ENCODE measurements at places on chromosomes 16 and 17.
A peak's percentile ranks its signal among the peaks of the same experiment; 100 is the strongest.

GRCh38 chr17:82358465-82359350, at the start of gene TEX19:
Gene TEX19, plus strand, starts transcription at chr17:82359247. Its CDS starts 2,904 bp downstream, at chr17:82362151.
- no peak for ATAC-seq

GRCh38 chr16:69166221-69166833, 20.6 kb upstream of the SNTB2 start:
- no peak for ATAC-seq

DNA sequence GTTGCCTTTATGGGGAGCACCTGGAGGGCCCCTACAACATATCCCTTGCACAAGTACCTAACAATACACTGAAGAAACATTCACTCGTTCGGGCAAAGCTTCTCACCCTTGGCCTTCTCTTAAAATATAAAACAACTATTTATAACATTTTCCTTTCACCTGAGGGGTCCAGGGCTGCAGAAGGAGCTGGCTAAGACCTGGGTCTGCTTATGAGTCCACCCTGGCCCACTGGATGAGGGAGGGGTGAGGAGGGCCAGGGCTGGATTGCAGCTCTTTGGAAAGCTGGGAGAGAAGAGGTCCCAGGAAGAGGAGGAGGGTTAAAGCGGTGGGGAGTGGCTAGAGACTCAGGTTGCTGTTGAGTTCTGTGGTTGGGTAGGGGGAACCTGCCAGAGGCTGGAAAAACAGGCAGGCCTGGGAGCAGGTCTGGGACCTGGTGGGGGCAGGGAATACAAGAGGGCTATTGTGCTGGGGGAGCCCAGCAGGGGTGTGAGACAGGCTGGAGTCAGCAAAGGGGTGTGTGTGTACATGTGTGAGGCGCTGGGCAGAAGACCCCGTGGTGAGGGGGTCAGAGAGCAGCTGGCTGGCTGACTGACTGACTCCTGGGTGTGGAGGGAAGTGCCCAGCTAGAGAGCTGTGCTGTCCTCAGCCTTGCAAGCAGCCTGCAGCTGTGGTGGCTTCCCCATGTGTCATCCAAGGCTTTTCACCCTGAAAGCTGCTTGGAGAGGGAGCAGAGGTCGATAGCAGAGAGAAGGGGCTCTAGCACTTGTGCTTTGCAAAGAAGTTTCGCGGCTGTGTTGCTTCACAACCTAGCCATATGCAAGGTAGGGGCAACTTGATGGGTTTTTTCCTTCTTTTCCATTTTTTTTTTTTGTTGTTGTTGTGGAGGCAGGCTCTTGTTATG, 10.2 kb upstream of the MRC2 start:
- no peak for ATAC-seq

GRCh38 chr17:21272881-21273792, 11.4 kb upstream of the MAP2K3 start:
- ATAC-seq: no peak

DNA sequence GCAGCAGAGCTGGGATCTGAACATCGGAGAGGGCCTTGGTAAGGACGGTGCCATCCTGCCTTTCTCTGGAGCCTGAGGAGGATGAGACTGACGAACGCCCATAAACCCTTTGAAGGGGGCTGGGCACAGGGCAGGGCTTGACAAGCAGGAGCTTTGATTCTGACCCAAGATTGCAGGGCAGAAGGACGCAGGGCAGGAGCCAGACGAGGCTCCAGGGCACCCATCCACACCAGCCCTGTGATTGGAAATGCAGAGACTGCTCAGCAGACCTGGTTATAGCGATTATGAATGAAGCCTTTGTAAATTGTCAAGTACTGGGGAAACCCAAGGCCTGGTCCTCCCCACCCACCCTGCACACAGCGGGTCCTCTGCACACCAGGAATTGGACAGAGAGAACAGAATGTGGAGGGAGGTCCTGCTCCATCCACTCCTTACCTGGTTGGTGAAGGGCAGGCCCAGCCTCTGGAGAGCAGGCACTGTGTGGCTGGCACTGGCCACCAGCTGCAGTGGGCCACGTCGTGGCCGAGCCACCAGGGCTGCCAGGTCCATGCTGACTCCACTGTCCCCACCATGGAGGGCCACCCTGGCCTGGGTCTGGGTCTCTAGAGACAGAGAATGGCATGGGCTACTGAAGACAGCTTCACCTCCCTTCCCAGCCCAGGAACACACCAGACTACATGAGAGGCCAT, 68.8 kb downstream of the RMI2 start:
- ATAC-seq: no peak

GRCh38 chr17:28505986-28506665, at the start of gene FOXN1:
Gene FOXN1, plus strand, starts transcription at chr17:28506348. Its CDS starts 17,622 bp downstream, at chr17:28523970.
- no peak for ATAC-seq

DNA sequence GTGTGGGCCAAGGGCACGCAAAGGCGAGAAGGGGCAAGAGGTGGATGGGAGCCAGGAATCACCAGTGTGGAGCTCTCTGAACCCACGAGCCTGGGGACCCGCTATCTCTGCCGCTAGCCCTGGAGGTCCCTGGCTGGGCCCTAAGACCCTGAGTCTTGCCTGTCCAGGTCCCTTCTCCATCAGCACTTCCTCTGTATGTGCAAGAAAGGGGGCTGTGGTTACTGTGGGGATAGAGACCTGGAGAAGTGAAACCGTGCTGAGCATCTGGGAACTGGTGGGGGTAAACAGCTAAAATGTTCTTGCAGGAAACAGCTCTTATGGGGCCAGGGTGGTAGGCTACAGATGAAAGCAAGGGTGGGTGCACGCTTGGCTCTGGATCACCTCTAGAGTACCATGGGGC, 3.1 kb downstream of the SPNS3 start:
- no peak for ATAC-seq

DNA sequence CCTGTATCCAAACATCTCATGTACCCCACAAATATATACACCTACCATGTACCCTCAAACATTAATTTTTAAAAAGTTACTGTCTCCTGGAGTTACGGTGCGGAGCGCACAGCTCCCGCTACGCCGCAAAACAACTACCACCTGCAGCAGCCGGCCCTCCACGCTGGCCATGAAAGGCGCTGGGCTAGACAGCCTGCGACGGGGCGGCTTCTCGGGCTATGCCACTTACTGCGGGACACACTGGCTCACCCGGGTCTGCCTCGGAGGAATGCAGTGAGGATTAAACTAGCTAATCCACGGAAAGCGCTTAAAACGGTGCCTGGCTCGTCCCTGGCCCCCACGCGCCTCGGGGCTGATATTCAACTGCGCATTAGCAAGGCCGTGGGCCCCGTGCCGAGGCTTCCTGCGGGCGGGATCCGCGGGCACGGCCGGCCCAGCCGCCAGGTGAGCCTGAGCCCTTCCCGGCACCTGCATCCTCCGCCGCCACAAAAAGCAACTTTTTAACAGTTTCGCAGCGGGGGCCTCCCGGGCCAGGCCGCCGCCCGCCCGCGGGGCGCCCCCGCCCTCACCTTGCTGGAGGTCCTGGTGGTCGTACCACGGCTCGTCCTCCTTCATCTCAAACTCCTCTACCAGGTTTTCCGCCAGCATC, 633 bp downstream of the CDR2 start:
- no peak for ATAC-seq

GRCh38 chr17:65987988-65988387, 203.9 kb downstream of the CEP112 start:
- no peak for ATAC-seq

DNA sequence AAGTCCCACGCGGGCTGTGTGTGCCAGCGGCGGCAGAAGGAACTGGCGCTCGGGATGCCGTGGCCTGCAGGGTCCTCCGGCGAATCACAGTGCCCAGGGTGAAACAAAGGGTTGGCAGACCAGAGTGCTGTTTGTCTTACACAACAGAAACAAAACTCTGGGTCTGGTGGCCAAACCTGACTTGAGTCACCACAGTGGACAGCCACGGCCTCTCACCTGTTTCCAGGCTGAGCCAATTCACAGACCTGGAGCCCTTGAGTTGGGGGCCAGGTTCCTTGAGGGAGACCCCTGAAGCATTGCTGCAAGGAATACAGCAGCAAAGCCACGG, 2.1 kb upstream of the CHMP6 start:
- ATAC-seq: no peak

- no peak for ATAC-seq
Measured at GRCh38 chr16:84687715-84688114, 12.1 kb upstream of the USP10 start.

DNA sequence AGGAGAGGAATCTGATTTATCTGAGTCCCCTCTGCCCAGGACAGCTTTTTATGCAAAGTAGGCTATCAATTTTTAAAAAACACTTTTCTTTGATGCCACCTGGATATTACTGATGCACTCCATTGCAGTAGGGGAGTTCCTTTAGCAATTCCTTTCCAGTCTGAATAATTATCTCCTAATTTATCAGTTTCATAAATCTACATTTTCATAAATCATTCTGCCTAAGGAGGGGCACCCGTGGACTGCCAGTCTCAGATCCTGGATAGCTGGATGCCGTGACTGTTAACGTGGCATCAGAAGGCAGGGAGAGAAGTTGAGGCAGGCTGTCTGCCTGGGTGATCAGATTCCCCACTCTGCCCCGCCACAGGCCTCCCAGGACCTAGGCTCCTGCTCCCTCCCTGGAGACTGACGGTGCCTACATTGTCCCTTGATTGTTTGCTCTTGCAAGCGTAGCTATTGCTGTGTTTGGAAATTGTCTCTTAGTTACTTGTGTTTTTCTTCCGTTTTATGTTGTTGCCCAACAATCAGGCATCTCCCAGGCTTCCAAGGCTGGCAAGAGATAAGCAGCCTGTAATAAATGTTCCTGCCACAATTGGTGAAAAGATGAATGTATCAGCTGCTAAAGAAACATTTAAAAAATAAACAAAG, 75.2 kb downstream of the KATNIP start:
- peak; percentile 25 for ATAC-seq

DNA sequence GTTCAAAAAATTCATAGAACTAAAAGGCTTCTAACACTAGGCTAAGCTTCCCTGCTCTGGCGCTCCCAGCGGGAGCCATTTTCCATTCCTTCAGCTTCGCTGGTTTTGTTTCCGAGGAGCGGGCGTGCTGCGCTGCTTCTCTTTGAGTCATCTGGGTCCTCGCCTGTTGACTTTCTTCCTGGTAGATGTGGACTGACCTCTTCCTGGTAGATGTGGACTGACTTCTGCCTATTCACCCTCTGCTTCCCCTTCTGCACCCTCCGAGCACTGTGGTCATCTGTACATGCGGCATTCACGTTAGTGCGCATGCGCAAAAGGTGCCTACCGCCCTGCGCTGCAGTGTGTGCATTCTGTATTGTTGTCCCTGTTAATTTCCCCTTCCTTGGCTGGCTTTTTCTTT, 40.8 kb upstream of the SEC14L1 start:
- peak; percentile 61 for ATAC-seq

DNA sequence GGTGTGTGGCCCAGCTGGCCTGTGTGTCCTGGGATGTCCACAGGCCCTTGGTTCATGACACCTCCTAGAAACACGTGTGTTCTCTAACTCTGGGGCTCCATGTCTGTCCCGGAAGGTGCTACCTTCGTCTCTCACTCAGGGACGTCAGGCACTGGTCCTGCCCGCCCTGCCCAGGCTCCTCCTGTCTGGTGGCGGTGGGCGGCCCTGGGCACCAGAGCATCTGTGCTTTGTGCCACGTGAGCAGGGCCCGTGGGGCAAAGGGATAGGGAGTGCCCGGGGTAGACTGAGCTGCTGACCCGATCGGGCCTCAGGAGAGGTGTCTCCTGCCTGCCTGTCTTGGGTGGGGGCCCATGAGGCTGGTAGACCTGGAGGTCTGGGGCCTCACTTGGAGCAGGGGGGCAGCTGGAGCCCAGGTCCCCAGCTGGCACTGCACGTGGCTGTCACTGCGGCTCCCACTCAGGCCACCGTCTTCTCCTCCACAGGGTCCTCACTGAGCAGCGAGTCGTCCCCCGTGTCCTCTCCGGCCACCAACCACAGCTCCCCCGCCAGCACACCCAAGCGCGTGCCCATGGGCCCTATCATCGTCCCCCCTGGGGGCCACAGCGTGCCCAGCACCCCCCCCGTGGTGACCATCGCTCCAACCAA, 35.1 kb downstream of the GSE1 start:
- no peak for ATAC-seq

DNA sequence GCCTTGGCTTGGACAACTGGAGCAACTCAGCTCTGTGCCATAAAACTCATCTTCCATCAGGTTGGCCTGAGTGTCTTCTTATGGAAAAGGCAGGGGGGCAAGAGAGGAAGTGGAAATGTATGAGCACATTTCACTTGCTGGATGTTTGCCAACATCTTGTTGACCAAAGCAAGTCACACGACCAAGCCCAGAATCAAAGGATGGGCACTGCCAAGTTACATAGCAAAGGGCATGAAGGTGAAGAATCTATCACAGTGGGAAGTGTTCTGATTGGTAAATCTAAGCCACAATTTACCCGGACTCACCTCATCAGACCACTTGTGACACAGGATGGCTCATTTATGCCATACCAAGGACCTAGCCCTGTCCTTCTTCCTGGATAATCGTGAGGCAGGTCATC, 310.5 kb upstream of the IRX5 start:
- ATAC-seq: no peak

DNA sequence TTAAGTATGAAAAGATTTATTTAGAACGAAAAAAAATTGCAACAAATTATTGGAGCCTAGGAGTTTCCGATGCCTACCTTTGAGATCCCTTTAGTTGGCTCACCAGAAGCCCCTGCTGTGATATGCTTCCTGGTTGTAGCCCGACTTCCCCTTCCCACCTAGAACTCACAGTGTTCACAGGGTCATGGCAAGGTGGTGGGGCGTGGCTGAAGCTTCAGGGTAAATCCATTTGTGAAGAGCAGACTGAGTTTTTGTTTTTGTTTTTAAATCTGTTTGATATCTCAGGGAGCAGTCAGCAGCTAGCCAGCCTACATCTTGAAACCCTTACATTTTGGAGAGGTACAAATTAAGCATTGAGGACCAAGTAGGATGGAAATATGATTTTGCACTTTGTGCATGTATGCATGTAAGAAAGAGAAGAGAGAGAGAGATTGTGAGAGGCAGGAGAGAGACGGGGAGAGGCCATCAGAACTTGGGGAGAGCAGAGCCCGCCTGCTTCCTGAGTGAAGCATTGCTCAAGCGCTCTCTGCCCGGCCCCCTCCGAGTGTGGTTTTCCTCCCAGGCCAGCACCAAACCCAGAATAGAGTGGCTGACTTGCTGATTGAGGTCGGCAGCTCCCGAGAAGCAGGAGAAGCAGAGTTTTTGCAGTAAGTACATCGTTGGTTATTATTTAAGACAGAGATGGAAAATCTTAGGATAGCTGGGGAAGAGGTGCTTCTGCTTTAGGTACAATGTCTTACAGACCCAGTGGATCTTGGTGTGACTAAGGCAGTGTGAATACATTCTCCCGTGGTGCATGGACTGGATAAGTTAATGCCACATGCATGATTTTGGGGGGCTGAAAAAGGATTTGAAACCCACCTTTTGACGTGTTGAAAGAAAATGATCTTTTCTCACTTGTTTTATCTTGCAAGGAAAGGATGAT, 64.2 kb downstream of the SPECC1 start:
- ATAC-seq: no peak

GRCh38 chr17:43338886-43339516, 59.8 kb upstream of the ARL4D start:
- ATAC-seq: no peak

Measured in gastroesophageal sphincter (tissue), 4 donors.